ENCODE measurements at places on chromosomes 12 and 14.

DNA sequence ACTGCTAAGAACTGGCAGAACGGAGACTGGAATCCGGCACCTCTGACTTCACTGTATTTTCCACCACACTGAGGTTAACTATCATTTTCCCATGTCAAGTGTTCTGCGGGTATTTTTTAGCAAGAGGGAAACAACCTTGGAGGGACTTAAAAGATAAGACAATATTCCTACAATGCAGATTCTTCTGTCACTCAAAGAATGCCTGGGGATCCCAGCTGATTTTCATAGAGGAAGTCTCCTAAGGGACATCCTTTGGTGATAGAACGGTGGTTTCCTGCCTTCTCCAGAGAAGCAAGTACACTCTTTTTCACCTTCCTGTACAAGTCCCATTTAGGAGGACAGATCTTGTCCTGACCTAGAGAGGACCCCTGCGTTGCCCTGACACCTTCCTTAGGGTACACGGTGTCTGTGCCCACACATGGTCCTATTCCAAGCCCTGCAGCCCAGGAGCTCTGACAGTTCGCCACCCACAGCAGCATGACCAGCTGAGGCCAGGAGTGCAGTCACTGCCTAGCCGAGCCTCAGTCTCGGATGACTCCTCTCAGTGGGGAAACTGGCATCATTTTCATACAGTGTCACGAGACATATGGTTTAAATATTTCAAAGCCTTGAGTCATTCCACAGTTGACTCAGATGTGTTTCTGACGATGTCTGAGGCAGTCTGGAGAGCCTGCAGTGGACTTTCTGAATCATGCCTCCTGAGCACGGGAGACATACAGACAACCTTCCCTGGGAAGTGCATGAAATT is 181.3 kb upstream of the FKBP4 start:
- no peak for DNase-seq

- no peak for DNase-seq
Measured at GRCh38 chr14:105486974-105487448, 325 bp downstream of the CRIP1 start.

DNA sequence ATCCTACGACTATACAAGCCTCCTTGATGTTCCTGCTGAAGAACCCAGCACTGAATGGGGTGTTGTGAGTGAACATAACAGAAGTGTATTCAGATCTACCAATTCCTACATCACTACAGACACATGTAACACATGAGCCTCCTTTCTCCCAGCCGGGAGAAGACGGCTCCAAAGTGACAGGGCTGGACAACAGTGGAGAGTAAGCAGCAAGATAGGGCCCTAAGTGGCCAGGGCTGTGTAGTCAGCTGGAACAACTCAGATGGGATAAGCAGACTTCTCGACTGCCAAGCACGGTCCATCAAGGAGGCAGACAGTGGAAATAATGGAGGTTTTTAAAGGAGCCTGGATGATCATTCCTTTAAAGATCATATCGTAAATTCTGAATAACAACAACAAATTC is 73.5 kb downstream of the TTC7B start:
- no peak for DNase-seq

DNA sequence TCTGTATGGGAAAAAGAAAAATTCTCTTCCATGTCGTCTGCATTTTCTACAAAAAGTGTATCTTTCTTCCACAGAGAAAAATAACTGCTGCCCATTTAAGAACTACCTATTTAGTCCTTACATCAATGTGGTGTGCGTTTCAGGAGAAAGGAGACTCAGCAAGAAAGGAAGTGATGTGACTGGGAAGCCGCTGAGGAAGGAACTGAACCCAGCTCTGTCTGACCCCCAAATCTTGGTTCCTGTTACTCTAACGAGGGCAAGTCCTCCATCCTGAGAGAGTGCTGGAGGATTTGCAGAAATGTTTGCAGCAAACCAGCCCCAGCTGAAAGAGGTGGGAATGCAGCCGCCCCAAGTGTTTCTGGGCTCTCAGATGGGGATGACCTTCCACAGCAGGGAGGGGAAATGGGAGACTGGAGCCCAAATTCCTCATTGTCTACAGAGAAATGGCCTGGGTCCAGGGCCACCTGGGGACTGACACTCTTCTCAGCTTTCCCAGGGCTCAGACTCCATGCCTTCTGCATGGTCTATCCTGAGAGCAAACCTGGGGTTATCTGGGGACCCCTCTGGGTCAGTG is 6.7 kb upstream of the MLEC start:
- DNase-seq: no peak

- DNase-seq: no peak
Measured at GRCh38 chr14:70711451-70711850, 69.7 kb downstream of the TTC9 start.

GRCh38 chr12:109529691-109530640 is 43.3 kb downstream of the MMAB start:
- DNase-seq: no peak

GRCh38 chr14:33525626-33526025 is 425.2 kb downstream of the EGLN3 start:
- no peak for DNase-seq

- DNase-seq: no peak
Measured at GRCh38 chr12:82694970-82695369, 8.3 kb downstream of the TMTC2 start.

- DNase-seq: peak; percentile 65
Measured at GRCh38 chr12:24991209-24992049, 42.5 kb upstream of the BCAT1 start.
